ENCODE measurements at places on chromosomes 5 and 9.

DNA sequence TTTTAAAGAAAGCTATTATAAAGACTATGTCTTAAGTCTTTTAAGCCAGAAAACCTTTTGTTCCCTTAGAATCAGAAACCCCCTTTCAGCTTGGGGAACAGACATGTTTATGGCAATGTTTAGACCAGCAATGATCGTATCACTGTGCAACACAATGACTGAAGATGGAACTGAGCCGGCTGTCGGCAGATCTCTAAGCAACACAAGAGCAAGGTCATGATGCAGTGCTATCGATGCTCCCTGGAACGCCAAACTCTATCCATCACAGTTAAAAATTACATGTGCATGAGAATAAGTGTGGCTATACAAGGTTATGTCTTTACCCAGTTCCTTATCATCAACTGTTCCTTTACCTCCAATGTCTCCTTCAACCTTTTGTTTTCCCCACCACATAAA is 1.8 kb upstream of the RNF44 start:
- no peak for DNase-seq

DNA sequence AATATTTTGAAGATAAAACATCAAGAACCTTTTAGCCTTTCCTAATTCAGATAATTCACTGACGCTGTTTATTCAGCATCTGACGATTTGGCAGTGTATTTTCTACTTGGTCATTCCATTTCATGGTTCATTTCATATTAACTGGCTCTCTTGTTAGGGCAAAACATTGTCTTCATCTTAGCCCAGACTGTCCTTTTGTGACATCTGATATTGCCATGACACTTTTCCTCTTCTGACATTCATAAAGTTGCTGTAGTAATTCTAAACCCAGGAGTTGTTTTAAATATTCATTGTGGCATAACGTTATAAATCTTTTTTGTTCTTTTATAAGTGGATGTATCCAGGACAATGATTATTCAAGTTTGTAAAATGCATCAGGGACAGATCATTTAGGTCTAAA is 1.8 kb downstream of the SCAMP1 start:
- no peak for DNase-seq

DNA sequence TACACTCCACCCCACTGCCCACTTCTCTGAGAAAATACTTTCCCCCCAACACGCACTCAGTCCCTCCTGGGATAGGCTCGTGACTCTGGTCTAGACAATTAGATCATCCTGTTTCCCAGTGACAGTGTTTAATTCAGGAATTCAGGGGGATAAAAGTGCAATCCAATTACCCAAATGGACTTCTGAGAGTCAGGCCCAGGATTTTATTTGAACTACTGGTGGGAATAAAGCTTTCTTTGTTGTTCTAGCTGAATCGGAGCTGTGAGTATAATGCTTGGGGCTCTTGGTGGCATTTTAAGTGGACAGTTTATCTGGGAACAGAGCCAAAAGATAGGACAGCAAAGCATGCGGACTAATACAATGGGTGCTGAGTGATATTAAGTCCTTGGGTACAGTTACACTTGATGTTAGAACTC is 683.3 kb downstream of the MAT2B start:
- no peak for DNase-seq

- no peak for DNase-seq
Measured at GRCh38 chr5:124859556-124860290, 113.3 kb upstream of the ZNF608 start.

- peak; percentile 94 for DNase-seq
Measured at GRCh38 chr5:80860924-80861613, 99.1 kb upstream of the RASGRF2 start.

All from AG10803 (cell line).